ENCODE measurements at places on chromosomes 11 and 22.

DNA sequence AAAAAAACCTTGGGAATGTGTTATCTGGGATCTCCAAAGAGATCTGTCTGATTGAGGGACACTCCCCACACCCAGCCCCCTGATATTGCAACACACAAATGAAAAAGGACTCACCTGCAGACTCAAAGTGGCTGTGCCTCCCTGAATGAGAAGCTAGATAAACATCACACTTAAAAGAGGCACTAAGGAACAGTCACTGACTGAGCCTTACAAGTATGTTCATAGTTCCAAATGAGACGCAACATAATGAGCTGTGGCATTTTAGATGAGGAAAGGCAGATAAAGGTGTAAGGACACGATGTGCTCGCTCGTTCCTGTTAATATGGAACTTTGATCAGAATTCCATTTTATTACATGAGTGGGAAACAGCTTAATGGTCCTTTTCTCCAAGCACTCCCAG lies 21.0 kb upstream of the CFAP300 start:
- H3K27me3 ChIP-seq = no peaks in the 10 kb centered on the region
- H3K36me3 ChIP-seq = no peaks in the 10 kb centered on the region
- peaks cover 12% of the 10 kb centered on the region for H3K4me1 ChIP-seq
- H3K27ac ChIP-seq = peak overlapping the region; percentile 98
- no peak overlapping the region for H3K4me3 ChIP-seq

DNA sequence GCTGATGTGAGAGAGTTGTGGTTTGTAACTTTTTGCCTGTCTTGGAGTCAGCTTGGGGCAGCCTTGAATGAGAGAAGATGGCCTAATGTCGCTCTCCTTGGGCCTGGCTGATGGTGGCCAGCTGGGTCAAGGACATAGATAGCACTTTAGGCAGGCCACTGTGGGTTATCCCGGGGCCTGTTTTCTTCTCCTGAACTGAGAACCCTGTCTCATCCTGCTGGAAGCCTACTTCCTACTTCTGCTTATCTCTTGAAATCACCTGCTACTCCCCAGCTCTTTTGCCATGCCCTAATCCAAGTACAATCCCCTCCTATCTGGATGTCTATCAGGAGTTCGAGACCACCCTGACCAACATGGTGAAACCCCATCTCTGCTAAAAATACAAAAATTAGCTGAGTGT lies 49.5 kb downstream of the OSBP2 start:
- no peak overlapping the region for H3K27ac ChIP-seq
- DNase-seq = no peak
- H3K36me3 ChIP-seq = no peaks in the 10 kb centered on the region

- peak; percentile 54 for DNase-seq
- H3K27ac ChIP-seq = no peak overlapping the region
- peaks cover 34% of the 10 kb centered on the region for H3K36me3 ChIP-seq
- no peak overlapping the region for H3K4me3 ChIP-seq
- H3K27me3 ChIP-seq = no peaks in the 10 kb centered on the region
Measured at GRCh38 chr11:1760351-1761109, 3.2 kb downstream of the CTSD start.

- no peaks in the 10 kb centered on the region for H3K27me3 ChIP-seq
- no peaks in the 10 kb centered on the region for H3K4me1 ChIP-seq
- no peak for DNase-seq
Measured at GRCh38 chr11:87473174-87473573, 435.4 kb downstream of the TMEM135 start.

GRCh38 chr22:36734171-36735058 lies 30.9 kb upstream of the CACNG2 start:
- no peaks in the 10 kb centered on the region for H3K27me3 ChIP-seq
- no peak overlapping the region for H3K27ac ChIP-seq
- no peak overlapping the region for H3K4me3 ChIP-seq
- no peaks in the 10 kb centered on the region for H3K36me3 ChIP-seq
- no peaks in the 10 kb centered on the region for H3K4me1 ChIP-seq

DNA sequence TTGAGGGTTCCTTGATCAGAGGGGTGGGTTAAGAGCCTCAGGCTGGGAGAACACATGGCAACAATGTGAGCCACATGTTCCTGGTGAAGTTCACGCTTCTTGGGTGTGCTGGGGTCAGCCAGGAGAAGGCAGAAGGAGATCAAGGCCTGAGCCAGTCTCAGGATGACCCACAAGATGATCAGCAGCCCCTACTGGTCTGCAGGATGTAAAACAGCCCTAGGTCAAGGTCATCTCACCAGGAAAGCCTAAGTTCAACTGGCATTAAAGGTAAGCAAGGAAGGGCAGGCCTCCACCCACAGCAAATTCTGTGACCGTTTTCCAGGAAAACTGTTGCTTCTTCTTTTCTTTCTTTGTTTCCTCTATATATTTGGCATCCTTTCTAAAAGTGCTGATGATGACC lies 156.7 kb upstream of the KIRREL3 start:
- H3K36me3 ChIP-seq = no peaks in the 10 kb centered on the region
- no peak overlapping the region for H3K4me3 ChIP-seq
- no peaks in the 10 kb centered on the region for H3K4me1 ChIP-seq

DNA sequence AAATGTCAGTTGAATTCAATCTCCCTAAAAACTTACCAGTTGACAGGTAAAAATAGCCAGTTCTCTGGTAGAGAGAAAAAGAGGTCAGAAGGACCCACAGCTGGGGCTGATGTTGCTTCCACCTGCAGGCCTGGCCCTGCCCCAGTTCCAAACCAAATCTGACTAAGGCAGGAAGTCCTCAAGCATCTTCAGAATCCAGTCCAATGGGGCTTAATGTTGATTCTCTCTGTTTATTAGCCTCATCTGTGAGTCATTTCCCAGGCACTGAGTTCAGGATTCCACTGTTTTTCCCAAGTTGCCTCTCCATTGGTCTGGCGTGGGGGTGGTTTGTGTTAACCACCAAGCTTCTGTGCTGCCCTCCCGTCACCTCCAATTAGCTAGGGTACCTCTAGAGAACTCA lies 601.8 kb downstream of the INSC start:
- no peaks in the 10 kb centered on the region for H3K36me3 ChIP-seq
- H3K27ac ChIP-seq = no peak overlapping the region
- no peak overlapping the region for H3K4me3 ChIP-seq
- no peaks in the 10 kb centered on the region for H3K27me3 ChIP-seq
- no peak for DNase-seq
- H3K4me1 ChIP-seq = no peaks in the 10 kb centered on the region

GRCh38 chr11:125069008-125069407 lies 5.9 kb downstream of the SLC37A2 start:
- H3K4me1 ChIP-seq = no peaks in the 10 kb centered on the region
- DNase-seq = no peak
- H3K36me3 ChIP-seq = no peaks in the 10 kb centered on the region
- no peak overlapping the region for H3K27ac ChIP-seq
- no peak overlapping the region for H3K4me3 ChIP-seq
- H3K27me3 ChIP-seq = peaks cover 5% of the 10 kb centered on the region

GRCh38 chr11:62985041-62985750 lies 429 bp upstream of the SLC22A6 start:
- H3K4me3 ChIP-seq = no peak overlapping the region
- H3K27me3 ChIP-seq = no peaks in the 10 kb centered on the region
- DNase-seq = no peak

- no peak overlapping the region for H3K27ac ChIP-seq
- DNase-seq = no peak
- H3K27me3 ChIP-seq = peaks cover 16% of the 10 kb centered on the region
Measured at GRCh38 chr22:43860831-43861230, 1.5 kb downstream of the SULT4A1 start.

- no peak overlapping the region for H3K27ac ChIP-seq
- DNase-seq = peak; percentile 40
- peaks cover 9% of the 10 kb centered on the region for H3K4me1 ChIP-seq
- H3K27me3 ChIP-seq = no peaks in the 10 kb centered on the region
- no peaks in the 10 kb centered on the region for H3K36me3 ChIP-seq
Measured at GRCh38 chr11:117828611-117829368, 4.2 kb upstream of the FXYD2 start.

- peaks cover 7% of the 10 kb centered on the region for H3K4me1 ChIP-seq
- peaks cover 3% of the 10 kb centered on the region for H3K36me3 ChIP-seq
- H3K4me3 ChIP-seq = peak overlapping the region; percentile 86
- no peak overlapping the region for H3K27ac ChIP-seq
Measured at GRCh38 chr11:112085822-112086421, 634 bp downstream of the TIMM8B start.

- peaks cover 49% of the 10 kb centered on the region for H3K4me1 ChIP-seq
- DNase-seq = no peak
- H3K27me3 ChIP-seq = no peaks in the 10 kb centered on the region
Measured at GRCh38 chr11:118908901-118909618, 16.7 kb downstream of the BCL9L start.

GRCh38 chr11:1485504-1485885 lies 1.1 kb downstream of the MOB2 start:
- peak overlapping the region; percentile 6 for H3K4me3 ChIP-seq
- no peaks in the 10 kb centered on the region for H3K36me3 ChIP-seq
- no peak overlapping the region for H3K27ac ChIP-seq
- H3K27me3 ChIP-seq = no peaks in the 10 kb centered on the region

GRCh38 chr11:76276046-76276780 lies 69.9 kb upstream of the WNT11 start:
- no peaks in the 10 kb centered on the region for H3K36me3 ChIP-seq
- no peak overlapping the region for H3K27ac ChIP-seq
- no peak for DNase-seq
- H3K4me1 ChIP-seq = no peaks in the 10 kb centered on the region
- no peak overlapping the region for H3K4me3 ChIP-seq

- H3K27ac ChIP-seq = peak overlapping the region; percentile 89
- no peak for DNase-seq
- H3K4me3 ChIP-seq = peak overlapping the region; percentile 99
- H3K27me3 ChIP-seq = no peaks in the 10 kb centered on the region
- H3K36me3 ChIP-seq = peaks cover 5% of the 10 kb centered on the region
- peaks cover 6% of the 10 kb centered on the region for H3K4me1 ChIP-seq
Measured at GRCh38 chr11:9574622-9575259, 1.3 kb downstream of the WEE1 start.

- H3K27me3 ChIP-seq = no peaks in the 10 kb centered on the region
- DNase-seq = no peak
- peak overlapping the region; percentile 66 for H3K4me3 ChIP-seq
- H3K36me3 ChIP-seq = peaks cover 12% of the 10 kb centered on the region
- no peak overlapping the region for H3K27ac ChIP-seq
Measured at GRCh38 chr11:370070-370941, 1.0 kb downstream of the B4GALNT4 start.

- no peak overlapping the region for H3K4me3 ChIP-seq
- DNase-seq = peak; percentile 77
- H3K36me3 ChIP-seq = peaks cover 16% of the 10 kb centered on the region
- no peaks in the 10 kb centered on the region for H3K27me3 ChIP-seq
- no peaks in the 10 kb centered on the region for H3K4me1 ChIP-seq
Measured at GRCh38 chr22:46803031-46803880, 40.8 kb downstream of the TBC1D22A start.

GRCh38 chr11:112270551-112271180 lies 10.0 kb upstream of the PLET1 start:
- H3K27ac ChIP-seq = peak overlapping the region; percentile 0
- peak; percentile 86 for DNase-seq
- H3K27me3 ChIP-seq = no peaks in the 10 kb centered on the region
- H3K4me1 ChIP-seq = peaks cover 29% of the 10 kb centered on the region
- no peak overlapping the region for H3K4me3 ChIP-seq
- no peaks in the 10 kb centered on the region for H3K36me3 ChIP-seq

DNA sequence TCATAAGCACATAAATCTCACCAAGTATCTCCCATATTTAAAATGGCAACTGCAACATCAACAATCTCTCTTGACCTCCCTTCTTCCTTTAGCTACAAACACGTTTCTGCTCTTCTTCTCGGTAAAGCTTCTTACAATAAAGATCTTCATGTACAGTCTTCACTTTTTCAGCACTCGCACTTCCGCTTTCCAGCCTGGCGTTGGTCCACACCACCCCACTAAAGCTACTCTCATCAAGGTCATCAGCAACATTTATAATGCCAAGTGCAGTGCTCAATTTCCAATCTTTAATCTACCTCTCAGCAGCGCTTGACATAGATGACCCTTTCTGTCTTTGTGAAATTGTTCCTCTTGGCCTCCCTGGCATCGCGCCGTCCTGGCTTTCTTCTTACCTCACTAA lies 33.6 kb downstream of the NTM start:
- no peak overlapping the region for H3K27ac ChIP-seq
- DNase-seq = no peak
- no peaks in the 10 kb centered on the region for H3K36me3 ChIP-seq
- H3K27me3 ChIP-seq = no peaks in the 10 kb centered on the region
- H3K4me3 ChIP-seq = no peak overlapping the region

- no peaks in the 10 kb centered on the region for H3K36me3 ChIP-seq
- no peak for DNase-seq
- H3K27me3 ChIP-seq = no peaks in the 10 kb centered on the region
- H3K27ac ChIP-seq = no peak overlapping the region
- H3K4me3 ChIP-seq = no peak overlapping the region
Measured at GRCh38 chr11:94279996-94280395, 24.4 kb upstream of the IZUMO1R start.

GRCh38 chr22:33896575-33897447 lies 23.5 kb downstream of the LARGE1 start:
- DNase-seq = no peak
- H3K4me3 ChIP-seq = no peak overlapping the region
- no peaks in the 10 kb centered on the region for H3K27me3 ChIP-seq
- H3K27ac ChIP-seq = no peak overlapping the region
- no peaks in the 10 kb centered on the region for H3K36me3 ChIP-seq

GRCh38 chr11:60919320-60919719 lies 4.9 kb upstream of the TMEM132A start:
- H3K27ac ChIP-seq = no peak overlapping the region
- H3K4me3 ChIP-seq = no peak overlapping the region
- DNase-seq = no peak
- H3K27me3 ChIP-seq = no peaks in the 10 kb centered on the region

DNA sequence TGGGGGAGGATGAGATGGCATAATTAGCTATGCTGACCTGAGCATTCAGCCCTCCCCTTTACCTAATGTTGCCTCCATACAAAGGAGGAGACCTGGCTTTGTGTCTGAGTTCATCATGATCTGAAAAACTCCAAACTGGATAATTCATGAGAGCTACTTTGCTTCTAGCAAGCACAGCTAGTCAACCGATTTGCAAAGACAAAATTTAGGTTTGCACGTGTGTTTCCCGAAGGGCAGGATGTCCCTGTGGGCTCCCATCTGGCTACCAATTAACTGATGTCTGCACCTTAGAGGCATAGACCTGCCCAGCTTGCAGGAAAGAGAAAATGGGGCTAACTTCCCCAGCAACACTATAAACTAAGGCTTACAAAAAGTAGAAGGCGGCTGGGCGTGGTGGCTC lies 42.2 kb upstream of the POU2AF1 start:
- no peaks in the 10 kb centered on the region for H3K27me3 ChIP-seq
- no peak overlapping the region for H3K27ac ChIP-seq
- H3K4me3 ChIP-seq = no peak overlapping the region
- H3K4me1 ChIP-seq = no peaks in the 10 kb centered on the region
- H3K36me3 ChIP-seq = no peaks in the 10 kb centered on the region

GRCh38 chr11:130437848-130438247 lies 9.4 kb upstream of the ADAMTS8 start:
- H3K4me3 ChIP-seq = no peak overlapping the region
- no peaks in the 10 kb centered on the region for H3K4me1 ChIP-seq
- H3K27ac ChIP-seq = no peak overlapping the region
- H3K27me3 ChIP-seq = no peaks in the 10 kb centered on the region

GRCh38 chr11:61711037-61711436 lies 30.8 kb downstream of the DAGLA start:
- no peaks in the 10 kb centered on the region for H3K36me3 ChIP-seq
- H3K27ac ChIP-seq = no peak overlapping the region
- H3K27me3 ChIP-seq = no peaks in the 10 kb centered on the region
- DNase-seq = no peak
- no peaks in the 10 kb centered on the region for H3K4me1 ChIP-seq
